RPMI8226 (cell line): ENCODE measurements at places on chromosomes 13 and 19.

- DNase-seq: no peak
Measured at GRCh38 chr19:2113439-2114211, 16.9 kb downstream of the IZUMO4 start.

DNA sequence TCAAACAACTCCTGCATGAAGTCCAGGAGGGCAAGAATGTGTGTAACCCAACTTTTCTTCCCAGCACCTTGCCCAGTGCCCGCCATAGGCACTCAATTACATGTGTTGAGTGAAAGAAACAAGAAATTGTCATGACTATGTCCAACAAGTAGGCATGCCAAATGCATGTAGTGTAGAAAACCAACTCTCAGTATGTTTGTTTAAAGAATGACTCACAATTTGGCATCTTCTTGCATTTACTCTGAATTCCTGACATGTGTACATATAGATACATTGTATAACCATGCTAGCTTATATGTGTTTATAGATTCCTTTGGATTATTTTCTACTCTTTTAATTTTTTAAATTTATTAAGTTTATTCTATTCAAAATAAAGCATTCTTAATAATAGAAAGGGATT lies 305.0 kb downstream of the EFNB2 start:
- no peak for DNase-seq

- DNase-seq: no peak
Measured at GRCh38 chr13:22800526-22801401, 380.0 kb upstream of the SGCG start.

GRCh38 chr13:108200781-108201398 lies 14.4 kb downstream of the LIG4 start:
- DNase-seq: no peak

DNA sequence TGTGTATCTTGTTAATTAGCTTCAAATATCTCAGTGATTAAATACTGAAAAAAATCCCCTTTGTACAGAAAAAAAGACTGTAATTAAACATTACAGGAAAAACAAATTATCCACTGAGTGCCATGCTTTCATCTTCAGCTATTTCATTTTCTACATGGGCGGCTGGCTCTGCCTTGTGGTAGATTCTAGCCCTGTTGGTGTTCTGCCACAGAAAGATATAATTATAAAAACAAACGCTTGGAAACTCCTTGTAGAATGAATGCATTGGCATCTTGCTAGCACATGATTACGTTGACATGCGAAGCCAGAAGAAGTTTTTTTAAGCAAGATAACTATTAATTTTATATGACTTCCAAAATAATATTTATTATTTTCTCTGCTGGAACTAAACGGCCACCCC lies 496.8 kb downstream of the MYO16 start:
- no peak for DNase-seq

- DNase-seq: no peak
Measured at GRCh38 chr13:93377196-93377595, 150.6 kb downstream of the GPC6 start.

GRCh38 chr19:5804516-5805461 lies at the start of gene NRTN:
TSS of gene NRTN (plus strand) at chr19:5805067. CDS start at chr19:5824166, 19,099 bp downstream.
- peak; percentile 70 for DNase-seq

- DNase-seq: no peak
Measured at GRCh38 chr19:38975214-38975860, at the start of gene FBXO17. TSS of gene FBXO17 (minus strand) at chr19:38975742. CDS start at chr19:38950319, 25,423 bp downstream.

GRCh38 chr13:47672245-47673008 lies 328.6 kb downstream of the SUCLA2 start:
- DNase-seq: no peak

- DNase-seq: no peak
Measured at GRCh38 chr13:102856557-102856956, 10.7 kb downstream of the ERCC5 start.

- DNase-seq: no peak
Measured at GRCh38 chr19:32651729-32652140, 23.2 kb downstream of the ANKRD27 start.

- no peak for DNase-seq
Measured at GRCh38 chr13:94412870-94413597, 66.4 kb downstream of the DCT start.

DNA sequence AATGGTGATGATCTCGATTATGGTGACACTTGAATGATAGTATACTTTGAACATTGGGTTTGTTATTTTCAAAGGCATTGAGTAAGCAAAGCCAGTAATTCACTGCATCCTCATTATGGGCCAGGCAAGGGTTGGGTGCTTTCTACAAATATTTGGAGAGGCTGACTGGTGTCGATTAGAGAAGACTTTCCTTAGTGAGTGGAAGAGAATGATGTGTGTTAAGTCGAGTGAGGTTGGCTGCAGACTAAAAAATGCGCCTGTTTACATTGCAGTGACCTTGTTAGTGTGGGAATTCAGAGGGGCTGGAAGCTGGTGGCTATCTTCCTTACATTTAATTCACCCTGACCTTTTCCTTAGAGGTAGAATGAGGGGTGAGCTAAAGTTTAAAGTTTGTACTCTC lies 22.4 kb upstream of the RNF113B start:
- no peak for DNase-seq

- no peak for DNase-seq
Measured at GRCh38 chr13:45257638-45258333, 56.9 kb upstream of the KCTD4 start.

- DNase-seq: no peak
Measured at GRCh38 chr13:76466043-76466442, 420.2 kb downstream of the KCTD12 start.

GRCh38 chr19:4075373-4075772 lies 8.7 kb upstream of the ZBTB7A start:
- no peak for DNase-seq

- DNase-seq: no peak
Measured at GRCh38 chr13:45865414-45865813, 13.9 kb upstream of the SIAH3 start.

GRCh38 chr13:52896827-52897659 lies 48.6 kb upstream of the PCDH8 start:
- peak; percentile 15 for DNase-seq

DNA sequence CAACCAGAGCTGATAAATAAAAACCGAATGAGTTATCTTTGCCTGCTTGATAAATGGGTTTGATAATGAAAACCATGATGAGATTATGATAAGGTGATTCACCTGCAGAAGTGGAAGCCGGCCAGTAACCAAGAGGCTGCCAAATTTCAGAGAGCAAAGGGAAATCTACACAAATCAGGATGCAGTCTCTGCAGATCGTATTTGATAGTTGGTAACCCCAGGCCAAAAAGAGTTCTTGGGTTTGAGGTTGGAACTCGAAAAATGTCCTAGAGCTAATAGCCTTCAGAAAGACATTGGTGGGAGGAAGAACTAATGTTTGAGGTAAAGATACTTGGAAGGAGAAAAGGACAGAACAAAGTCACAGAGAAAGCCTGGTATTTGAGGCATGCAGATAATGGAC lies 9.6 kb upstream of the LATS2 start:
- no peak for DNase-seq

DNA sequence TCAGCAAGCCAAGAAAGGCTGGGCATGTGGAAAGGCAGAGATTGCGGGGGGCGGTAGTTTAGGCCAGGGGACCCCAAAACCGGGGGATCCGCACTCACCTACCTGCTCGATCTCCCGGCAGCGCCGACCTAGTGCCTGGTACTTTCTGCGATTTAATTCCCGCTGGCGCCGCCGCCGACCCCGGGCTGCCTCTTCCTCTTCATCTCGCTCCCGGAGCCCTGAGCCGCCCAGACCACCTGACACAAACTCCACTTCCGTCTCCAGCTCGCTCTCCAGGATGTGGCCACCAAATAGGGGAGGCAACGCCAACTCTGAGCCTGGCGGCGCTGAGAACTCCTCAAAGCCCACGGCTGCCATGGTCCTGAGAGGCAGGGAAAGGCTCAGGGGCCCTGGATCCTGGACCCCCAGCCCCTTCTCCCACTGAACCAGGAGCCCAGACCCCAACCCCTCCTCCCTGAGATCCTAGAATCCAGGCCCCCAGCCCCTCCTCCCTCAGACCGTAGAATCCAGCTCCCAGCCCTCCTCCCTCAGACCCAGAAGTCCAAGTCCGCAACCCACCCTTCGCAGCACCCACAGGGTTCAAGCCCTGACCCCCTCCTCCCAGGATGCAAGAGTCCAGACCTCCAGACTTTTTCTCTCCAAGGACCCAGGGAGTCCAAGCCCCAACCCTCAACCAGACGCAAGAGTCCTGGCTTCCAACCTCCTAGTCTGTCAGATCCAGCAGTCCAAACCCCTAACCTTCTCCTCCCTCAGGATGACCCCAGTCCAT lies 933 bp downstream of the TFPT start:
- no peak for DNase-seq

- peak; percentile 37 for DNase-seq
Measured at GRCh38 chr19:16160943-16161560, 12.3 kb downstream of the CIB3 start.

DNA sequence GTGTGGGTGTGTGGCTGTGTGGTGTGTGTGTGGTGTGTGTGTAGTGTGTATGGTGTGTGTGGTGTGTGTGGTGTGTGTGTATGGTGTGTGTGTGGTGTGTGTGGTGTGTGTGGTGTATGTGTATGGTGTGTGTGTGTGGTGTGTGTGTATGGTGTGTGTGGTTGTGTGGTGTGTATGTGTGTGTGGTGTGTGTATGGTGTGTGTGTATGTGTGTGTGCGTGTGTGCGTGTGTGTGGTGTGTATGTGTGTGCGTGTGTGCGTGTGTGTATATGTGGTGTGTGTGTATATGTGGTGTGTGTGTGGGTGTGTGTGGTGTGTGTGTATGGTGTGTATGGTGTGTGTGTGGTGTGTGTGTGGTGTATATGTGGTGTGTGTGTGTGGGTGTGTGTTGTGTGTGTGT lies 8.1 kb downstream of the SHISA7 start:
- no peak for DNase-seq

DNA sequence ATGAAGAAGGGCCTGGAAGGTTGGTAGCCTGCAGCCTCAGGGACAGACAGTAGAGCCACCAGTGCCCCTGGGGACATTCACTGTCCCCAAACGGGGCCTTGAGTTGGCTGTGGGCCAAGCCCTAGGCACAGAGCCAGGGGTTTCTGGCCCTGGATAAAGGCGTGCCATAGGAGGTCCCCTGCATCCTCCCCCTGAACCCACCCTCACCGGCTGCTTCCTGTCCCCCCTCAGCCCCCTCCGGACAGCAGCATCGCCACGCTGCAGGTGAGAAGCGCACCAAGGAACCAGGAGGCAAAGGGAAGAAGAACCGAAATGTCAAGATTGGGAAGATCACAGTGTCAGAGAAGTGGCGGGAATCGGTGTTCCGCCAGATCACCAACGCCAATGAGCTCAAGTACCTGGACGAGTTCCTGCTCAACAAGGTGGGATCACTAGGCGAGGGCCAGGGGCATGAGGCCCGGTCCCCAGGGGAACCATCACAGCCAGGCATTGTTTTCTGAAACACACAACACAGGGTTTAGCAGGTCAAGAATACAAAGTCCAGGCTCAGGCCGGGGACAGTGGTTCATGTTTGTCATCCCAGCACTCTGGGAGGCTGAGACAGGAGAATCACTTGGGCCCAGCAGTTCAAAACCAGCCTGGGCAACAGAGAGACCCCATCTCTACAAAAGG lies 14.6 kb upstream of the USE1 start:
- DNase-seq: no peak

- DNase-seq: no peak
Measured at GRCh38 chr19:41398598-41398997, 980 bp downstream of the BCKDHA start.

DNA sequence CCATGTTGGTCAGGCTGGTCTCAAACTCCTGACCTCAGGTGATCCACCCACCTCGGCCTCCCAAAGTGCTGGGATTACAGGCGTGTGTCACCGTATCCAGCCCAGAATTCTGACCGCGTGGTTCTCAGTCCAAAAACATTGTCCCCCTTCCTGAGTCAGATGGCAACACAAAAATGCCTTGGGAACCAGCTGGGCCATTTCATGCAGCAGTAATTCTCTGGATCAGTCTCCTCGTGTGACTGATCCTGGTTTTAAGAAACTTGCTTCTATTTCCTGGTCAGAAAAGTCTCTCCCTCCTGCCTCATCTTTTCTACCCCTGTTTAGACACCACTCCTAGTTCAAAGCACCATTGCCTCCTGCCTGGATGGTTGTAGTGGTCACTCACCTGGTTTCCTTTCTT lies 60.9 kb upstream of the USP29 start:
- no peak for DNase-seq

DNA sequence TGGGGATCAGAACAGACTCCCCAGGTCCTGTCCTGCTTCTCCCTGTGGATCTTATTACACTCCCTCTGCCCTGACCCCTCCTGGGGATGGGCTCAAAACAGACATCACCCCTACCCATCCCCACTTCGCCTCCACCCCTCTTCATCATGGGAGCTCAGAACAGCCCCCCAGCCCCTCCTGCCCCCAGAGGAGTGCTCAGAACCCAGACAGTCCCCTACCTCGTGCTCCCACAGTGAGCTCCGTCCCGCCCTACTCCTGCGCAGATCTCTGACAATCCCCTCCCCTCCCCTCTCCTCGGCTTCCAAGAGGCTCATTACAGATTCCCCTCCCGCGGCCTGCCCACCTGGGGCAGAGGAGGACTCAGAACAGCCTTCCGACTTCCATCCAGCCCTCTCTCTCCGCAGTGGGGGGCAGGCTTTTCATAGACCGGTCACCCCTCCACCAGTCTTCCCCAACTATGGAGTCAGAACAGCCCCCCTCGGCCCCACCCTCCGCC lies 6.1 kb downstream of the NXNL1 start:
- DNase-seq: no peak

- DNase-seq: no peak
Measured at GRCh38 chr13:41533266-41534052, 76.1 kb downstream of the RGCC start.

DNA sequence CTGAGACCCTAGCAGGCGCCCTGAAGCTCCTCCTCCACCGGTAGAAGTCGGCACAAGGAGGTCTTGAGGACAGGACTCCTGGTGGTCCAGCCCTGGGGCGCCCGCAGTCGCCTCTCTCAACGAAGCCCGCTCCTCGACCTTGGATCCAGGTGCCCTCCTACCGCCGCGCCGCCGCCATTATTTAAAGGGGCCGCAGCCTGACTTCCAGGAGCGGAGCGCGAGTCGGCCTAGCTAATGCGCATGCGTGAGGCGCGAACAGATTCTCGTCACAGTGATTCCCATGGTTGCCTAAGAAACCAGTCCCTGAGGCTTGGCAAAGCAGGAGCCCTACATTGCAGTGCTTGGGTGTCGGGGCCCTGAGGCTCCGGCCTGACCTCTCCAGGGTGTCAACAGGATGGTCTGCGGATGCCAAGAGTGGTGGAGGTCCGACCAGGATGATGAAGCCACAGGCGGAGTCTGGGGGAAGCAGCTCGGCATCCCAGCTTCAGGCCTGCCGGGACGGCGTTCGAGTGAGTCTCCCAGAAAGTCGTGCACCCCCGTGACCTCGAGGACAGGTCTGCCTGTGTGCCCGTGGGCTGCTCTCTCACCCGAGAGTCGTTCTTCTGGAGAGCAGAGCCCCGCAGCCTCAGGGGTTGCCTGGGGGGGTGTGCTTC lies 66.0 kb upstream of the ZNF420 start:
- DNase-seq: no peak

- no peak for DNase-seq
Measured at GRCh38 chr13:98719527-98720250, 32.8 kb downstream of the SLC15A1 start.

- DNase-seq: peak; percentile 44
Measured at GRCh38 chr19:41646589-41647204, 19.8 kb upstream of the CEACAM4 start.
